ENCODE measurements at places on chromosomes 6 and 20.

- DNase-seq = no peak
These were observed 821.3 kb downstream of the TFAP2A start for GRCh38 chr6:9593554-9593953.

GRCh38 chr20:63934271-63935068 is 21.7 kb downstream of the UCKL1 start:
- no peak for DNase-seq

DNA sequence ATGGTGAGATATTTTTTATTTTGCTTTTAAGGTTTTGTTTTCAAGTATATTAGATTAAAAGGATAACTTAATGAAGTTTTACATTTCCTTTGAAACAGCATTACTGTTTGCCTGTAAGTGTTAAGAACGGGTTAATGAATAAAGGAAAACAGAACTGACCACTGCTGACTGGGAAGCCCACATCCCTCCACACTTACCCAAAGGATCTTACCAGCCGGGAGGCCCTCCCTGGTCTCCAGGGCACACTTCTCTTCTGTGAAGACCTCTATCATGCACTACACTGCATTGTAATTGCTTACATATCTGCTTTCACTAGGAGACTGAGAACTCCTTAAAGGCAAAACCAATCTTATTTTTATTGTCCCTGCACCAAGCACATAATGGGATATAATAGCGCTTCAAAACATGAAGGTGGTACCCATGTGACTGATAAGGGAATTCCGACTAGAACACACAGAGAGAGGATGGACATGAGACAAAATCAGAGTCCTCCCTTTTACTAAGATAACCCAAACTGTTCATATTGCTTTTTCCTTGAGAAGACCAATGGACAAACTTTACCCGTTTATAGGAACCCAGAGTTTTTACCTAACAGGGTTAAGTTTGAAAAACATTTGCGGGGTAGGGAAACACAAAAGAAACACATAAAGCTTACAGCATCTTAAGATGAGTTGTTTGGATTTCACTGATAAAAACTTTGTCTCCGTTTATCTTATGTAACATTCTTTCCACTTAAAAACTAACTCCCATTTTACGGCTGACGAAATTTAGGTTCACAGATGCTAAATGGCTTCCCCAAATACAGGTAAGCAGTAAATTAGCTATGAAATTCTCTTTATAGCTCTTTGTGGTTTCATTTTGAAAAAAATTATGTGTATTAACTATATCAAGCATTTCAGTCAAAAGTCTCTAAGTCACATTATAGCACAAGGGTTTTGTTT is 8.7 kb downstream of the EZR start:
- no peak for DNase-seq

GRCh38 chr20:38970302-38970701 is 8.2 kb downstream of the DHX35 start:
- DNase-seq = no peak

DNA sequence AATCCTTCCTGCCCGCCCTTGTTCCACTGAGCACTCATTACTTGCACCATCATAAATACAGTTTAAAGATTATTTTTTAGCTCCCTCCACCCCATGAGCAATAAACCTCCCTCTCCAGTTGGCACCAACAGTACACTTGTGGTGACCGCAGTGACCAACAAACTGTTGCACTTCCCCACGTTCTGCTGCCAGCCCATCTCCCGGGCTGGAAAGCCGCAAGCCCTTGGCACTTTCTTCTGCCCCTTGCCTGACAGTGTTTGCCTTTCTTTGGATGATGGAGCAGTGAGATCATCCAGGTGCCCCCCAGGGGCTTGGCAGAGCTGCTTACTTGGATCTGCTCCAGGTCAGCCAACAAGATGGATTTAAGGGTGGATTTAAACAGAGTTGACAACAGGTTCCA is 21.6 kb downstream of the KCNB1 start:
- DNase-seq = no peak

DNA sequence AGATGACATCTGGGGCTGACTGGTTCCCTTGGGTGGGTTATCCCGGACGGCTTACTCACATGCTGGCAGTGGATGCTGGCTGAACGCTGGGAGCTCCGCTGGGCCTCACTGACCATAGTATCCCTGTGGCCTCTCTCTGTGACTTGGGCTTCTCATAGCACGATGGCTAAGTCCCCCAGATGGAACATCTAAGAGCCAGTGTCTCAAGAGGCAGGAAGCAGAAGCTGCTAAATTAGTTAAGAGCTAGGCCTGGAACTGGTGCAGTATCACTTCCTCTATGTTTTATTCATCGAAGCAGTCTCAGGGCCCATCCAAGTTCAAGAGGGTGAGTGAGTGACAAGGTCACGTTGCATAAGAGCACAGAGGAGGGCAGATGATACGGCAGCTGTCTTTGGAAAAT is 116.5 kb upstream of the LAMP5 start:
- DNase-seq = no peak

GRCh38 chr6:150185732-150186117 is 42.9 kb downstream of the PPP1R14C start:
- no peak for DNase-seq

GRCh38 chr20:16369441-16369840 is 203.8 kb downstream of the KIF16B start:
- no peak for DNase-seq

GRCh38 chr6:41278699-41279405 is 7.6 kb downstream of the TREM1 start:
- peak; percentile 79 for DNase-seq

DNA sequence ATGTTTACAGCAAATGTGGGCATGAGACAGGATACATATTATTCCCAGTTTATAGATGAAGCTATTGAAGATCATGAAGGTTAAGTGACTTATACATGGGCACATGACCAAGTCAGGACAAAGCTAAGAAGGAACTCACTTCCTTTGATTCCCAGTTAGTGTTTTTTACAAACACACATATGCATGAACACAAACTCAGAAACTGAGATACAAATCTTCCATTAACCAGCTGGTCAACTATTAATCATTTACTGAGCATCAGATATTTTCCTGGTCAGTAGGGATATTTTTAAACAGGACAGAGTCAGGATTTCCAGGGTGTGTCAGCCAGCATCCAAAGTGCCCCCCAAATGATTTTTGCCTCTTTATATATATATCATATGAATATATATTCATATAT is 222.2 kb downstream of the OGFRL1 start:
- no peak for DNase-seq

DNA sequence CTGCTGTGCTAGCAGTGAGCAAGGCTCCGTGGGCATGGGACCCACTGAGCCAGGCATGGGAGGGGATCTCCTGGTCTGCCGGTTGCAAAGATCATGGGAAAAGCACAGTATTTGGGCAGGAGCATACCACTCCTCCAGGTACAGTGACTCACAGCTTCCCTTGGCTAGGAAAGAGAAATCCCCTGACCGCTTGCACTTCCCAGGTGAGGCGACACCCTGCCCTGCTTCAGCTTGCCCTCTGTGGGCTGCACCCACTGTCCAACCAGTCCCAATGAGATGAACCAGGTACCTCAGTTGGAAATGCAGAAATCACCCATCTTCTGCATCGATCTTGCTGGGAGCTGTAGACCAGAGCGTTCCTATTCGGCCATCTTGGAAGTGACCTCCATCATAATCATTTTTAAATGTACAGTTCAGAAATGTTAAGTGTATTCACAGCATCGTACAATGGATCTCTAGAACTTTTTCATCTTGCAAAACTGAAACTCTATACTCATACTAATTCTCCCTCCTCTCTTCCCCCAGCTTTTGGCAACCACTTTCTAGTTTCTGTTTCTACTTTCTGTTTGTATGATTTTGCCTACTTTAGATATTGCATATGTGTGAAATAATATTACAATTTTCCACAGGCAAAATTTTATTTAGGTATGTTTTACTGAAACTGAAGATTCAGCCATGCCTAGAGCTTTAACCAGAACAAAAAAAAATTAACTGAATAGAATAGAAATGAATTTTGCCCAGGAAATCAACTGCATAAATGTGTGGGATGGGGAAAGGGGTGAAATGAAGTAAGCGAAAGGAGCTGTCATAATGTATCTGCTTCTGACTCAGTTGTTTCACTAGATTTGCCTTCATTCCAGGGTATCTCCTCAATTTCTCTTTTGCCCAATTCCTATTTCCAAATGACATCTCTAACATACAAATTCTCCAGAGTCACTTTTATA is 100.0 kb downstream of the RWDD2A start:
- DNase-seq = no peak

DNA sequence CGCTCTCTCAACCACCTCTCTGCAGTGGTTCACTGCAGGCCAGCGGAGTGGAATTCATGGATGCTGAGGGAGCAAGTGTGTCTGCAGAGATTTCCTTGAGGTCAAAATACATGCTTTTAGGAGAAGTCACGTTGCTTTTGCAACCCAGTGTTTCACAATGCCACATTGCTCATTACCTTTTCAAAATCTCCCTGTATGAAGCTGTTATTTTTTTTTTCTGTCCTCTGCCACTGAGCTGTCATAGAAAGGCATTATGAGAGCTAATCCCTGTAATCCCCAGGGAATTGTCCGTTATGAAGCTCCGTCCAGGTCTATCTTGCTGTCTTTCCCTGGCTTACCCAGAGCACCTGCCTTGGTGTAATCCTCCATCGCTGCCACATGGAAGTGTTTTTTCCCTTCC is 60.5 kb upstream of the SLC22A23 start:
- no peak for DNase-seq

- DNase-seq = no peak
These were observed 41.2 kb downstream of the KCNK5 start for GRCh38 chr6:39188098-39188450.

All from lung (tissue), 17 donors.